ENCODE measurements at places on chromosomes 16 and 17. TPM values are rescaled to one million over a fixed set of nuclear protein-coding genes. Genes with fewer than 3 reads are reported as not detected.

The TMEM106A gene
- total RNA-seq, result 2.1 TPM

The GUCY2D gene
- 0.05 TPM for total RNA-seq

The TP53TG3F gene
- not detected for total RNA-seq

The EPOP gene
- 2.7 TPM for total RNA-seq

The SHISA6 gene
- not detected for total RNA-seq

DNA sequence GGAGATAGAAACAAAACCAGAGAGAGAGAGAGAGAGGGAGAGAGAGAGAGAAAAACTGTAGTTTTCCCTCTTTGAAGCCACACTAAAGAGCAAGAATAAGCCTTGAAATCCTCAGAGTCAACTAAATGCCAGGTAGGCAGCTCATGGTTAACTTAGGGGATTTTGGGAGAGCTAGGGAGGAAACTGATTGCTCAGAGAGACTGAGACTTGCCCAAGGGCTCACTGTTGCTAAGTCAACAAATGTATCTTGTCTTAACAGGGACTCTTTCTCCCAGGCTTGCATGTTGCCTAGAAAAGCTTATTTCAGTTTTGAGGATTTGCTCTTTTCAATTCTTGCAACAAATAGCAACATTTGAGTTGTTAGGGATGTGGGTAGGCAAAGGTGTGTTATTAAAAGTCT lies 4.5 kb upstream of the SLC5A11 start:
- DNase-seq, result no peak

GRCh38 chr16:4002121-4002520 lies 114.1 kb downstream of the ADCY9 start:
- no peak for DNase-seq

- peak; percentile 93 for DNase-seq
Observed at GRCh38 chr17:82494236-82495055, 25.1 kb upstream of the FOXK2 start.

The TAT gene
- total RNA-seq, result 2,689 TPM

- no peak for DNase-seq
Observed at GRCh38 chr16:65788434-65789140, 577.9 kb upstream of the CDH5 start.

The PGAP3 gene
- total RNA-seq, result 23.8 TPM

The CCL1 gene
- not detected for total RNA-seq

The CDH3 gene
- total RNA-seq, result 0.33 TPM

DNA sequence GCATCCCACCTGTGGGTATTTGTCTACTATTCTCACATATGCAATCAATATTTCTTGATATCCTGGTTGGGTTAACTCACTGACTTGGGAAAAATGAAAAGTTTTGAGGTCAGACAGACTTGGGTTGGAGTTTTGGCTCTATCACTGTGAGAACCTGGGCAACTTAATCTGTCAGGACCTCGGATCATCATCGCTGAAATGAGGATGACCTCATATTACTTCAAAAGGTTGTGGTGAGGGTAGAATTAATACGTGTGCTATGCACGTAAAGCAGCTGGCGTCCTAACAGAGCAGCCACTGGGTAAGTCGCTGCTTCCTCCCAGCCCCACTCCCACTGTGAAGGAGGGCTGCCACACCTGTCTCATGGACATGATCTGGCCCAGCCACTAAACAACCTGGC lies 57.3 kb downstream of the COG7 start:
- no peak for DNase-seq

Data from left lobe of liver (tissue), 2 donors.